D341Med (cell line): ENCODE measurements at places on chromosomes 5 and 9.

- DNase-seq: no peak
These were observed 2055.0 kb upstream of the ACO1 start for GRCh38 chr9:30329431-30329830.

DNA sequence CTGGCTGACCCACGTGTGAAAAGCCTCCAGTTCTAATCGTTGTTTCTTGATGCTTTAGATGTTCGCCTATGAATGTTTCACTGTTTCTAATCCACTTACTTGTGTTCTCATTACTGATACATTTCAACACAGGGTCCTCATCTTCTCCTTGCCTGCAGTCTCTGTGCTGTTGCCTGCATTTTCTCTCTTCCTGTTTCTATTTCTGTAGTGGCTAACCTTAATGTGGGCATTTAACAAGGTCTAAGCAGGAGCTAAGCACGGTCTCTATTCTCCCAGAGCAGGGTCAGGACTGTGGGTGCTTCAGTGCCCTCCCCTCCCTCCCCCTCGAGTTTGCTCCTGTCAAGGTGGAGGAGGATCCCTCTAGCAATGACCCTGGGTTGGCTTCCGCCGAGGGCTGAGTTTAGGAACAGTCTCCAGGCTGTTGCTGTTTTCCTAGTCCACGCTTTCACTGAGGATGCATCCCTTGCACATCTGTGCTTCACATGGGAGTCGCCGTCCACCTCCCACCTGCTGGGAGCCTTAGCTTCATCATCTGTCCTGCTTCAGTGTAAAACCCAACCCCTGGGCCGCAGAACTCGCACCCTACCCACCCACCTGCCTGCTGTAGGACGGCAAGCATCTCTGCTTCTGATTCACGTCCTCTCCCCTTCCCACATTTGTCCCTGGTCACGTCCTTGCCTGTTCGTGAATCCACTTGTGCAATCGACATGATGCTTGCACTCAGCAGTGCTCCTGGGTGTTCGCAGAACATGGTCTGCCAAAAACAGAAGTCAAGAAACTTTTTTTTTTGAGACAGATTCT, 2.4 kb upstream of the EXOC3 start:
- no peak for DNase-seq

DNA sequence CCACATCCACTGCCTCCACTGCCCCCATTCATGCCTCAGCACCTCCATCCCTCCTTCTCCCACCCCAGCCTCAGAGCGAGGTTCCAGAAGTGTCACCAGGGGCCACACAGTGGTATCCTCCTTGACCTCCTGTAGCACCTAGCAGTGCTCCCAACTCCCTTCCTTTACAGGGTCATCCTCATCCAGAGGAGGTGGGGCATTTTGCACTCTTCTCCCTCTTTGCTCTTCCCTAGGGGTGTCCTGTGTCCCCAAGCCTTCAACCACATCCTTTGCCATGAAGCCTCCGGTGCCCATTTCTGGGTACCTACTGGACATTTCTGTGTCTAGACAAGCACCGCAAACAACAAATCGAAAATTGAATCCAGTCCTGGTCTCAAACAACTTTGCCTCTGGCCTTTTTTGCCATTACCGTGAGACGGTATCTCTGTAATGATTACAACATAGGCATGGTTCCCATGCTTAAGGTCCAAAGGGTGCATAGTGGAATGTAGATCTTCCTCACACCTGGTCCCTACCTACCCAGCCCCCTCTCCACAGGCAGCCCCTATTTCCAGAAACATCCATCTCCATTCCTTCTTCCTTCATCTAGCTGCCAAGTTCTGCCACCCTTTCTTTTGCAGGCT, 17.6 kb downstream of the WWC1 start:
- DNase-seq: no peak

DNA sequence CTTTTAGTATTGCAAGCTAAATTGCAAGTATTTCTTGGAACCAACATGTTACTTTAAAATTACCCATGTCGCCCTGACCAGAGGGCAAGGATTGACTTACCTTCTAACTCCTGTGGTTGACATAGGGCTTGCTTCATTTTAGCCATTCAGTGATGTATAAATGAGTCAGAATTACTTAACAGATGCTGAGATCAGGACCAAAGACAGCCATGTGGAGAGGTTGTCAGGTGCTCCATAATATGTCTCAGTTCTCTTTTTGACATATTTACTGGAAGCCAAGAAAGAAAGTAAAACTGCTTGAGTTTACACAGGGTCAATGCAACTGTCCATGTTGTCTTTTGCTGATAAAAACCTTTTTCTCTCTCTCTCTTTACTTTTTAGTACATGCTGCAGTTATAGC, 33.2 kb downstream of the F2RL2 start:
- no peak for DNase-seq

- DNase-seq: no peak
These were observed 62.0 kb downstream of the VAV2 start for GRCh38 chr9:133930046-133930681.

GRCh38 chr5:117888688-117889087, 1099.7 kb downstream of the DTWD2 start:
- DNase-seq: no peak

GRCh38 chr9:133928248-133928764, 63.8 kb downstream of the VAV2 start:
- no peak for DNase-seq

DNA sequence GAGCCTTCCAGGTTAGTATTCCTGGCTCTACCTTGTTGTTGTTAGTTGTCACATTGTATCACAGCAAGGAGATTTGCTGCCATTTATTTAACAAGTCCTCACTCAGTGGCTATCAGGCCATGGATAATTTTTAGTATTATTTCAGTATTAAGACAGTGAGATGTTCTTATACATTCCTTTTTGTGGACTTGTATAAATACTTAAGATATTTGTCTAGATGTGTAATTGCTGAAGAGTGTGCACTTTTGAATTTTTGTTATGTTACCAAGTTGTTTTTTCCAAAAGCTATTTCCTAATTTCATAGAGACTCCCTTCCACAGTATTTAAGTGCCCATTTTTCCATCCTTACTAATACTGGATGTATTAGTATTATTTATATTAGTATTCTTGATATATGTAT, 22.0 kb downstream of the SLC36A1 start:
- no peak for DNase-seq

DNA sequence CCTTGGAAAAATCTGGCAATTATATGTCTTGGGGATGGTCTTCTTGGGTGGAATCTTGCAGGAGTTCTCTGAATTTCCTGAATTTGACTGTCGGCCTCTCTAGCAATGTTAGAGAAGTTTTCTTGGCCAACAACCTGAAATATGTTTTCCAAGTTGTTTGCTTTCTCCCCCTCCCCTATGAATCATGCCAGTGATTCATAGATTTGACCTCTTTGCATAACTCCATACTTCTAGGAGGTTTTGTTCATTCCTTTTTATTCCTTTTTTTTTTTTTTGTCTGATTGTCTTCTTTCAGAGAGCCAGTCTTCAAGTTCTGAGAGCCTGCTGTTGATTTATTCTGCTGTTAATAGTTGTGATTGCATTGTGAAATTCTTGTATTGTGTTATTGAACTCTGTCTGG, 56.7 kb upstream of the SLC44A1 start:
- DNase-seq: no peak

DNA sequence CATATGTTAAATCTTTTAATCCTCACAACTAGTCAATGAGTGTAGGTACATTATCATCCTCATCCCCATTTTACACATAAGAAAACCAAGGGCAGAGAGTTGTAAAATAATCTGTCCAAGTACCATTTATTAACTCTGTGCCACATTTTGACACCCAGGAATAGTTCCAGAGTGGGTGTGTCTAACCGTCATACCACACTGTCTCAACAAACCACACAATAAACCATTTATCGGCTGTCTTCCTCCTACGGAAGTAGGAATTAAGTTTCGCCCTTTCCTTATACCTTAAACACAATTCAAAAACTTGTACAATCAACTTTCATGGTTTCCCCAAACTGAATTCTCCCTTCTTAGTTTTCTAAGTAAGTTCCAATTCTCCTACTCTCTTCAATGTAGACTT, 11.4 kb downstream of the AP3B1 start:
- DNase-seq: no peak
